ENCODE measurements at places on chromosomes 7 and 10.
A peak's percentile ranks its signal among the peaks of the same experiment; 100 is the strongest.

- no peak for DNase-seq
These were observed 12.4 kb upstream of the PRLHR start for GRCh38 chr10:118607768-118608354.

GRCh38 chr7:103148131-103148993 lies 537 bp downstream of the NAPEPLD start:
- no peak for DNase-seq

- no peak for DNase-seq
These were observed 1.3 kb downstream of the UBN2 start for GRCh38 chr7:139232377-139232717.

DNA sequence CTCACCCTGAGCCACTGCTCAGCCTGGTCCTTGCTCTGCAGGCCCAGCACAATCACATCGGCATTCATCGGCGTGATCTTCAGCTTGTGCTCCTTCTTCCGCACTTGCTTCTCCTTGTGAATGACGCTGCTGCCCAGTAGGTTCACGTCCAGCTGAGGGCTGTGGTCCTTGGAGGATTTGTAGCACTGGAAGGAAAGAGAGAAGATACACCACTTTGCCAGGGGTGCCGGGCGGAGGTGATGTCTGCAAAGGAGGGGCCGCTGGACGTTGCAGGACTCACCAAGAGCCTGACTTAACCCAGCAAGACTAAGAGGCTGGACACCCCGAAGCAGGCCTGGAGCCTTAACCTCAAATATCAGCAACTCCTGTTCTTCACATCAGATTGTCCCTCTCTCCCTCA lies 74.8 kb downstream of the VWA2 start:
- DNase-seq = no peak

DNA sequence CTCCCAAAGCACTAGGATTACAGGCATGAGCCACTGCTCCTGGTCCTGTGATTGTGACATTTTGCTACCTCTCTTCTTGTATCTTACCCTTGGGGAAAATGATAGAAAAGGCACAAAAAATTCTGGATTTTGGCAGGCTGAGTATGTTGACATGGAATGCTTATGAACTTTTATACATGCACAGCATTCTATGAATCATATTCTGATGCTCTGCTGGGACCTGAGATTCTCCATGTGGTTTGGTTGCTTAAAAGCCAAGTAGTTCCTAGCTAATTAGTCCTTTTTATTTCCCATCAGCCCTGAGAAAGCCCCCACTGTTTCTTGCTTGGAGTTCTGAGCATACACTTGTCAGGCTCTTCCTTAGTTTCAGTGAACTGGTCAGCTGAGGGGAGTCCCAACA lies 8.3 kb upstream of the KAZALD1 start:
- DNase-seq = no peak

DNA sequence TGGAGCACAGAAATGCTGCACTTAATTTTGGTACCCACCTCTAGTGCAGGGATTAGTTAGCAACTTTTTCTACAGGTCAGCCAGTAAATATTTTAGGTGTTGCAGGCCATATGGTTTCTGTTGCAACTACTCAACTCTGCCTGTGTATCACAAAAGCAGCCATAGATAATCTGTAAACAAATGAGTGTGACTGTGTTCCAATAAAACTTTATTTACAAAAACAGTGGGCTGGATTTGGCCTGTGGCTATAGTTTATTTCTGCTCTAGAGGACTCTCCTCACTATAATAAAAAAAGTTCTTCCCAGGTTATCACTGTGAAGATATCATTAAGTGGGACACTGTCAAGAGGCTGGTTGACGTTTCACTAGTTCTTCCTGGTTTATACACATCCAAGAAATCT lies 65.8 kb downstream of the DNAJC12 start:
- no peak for DNase-seq

DNA sequence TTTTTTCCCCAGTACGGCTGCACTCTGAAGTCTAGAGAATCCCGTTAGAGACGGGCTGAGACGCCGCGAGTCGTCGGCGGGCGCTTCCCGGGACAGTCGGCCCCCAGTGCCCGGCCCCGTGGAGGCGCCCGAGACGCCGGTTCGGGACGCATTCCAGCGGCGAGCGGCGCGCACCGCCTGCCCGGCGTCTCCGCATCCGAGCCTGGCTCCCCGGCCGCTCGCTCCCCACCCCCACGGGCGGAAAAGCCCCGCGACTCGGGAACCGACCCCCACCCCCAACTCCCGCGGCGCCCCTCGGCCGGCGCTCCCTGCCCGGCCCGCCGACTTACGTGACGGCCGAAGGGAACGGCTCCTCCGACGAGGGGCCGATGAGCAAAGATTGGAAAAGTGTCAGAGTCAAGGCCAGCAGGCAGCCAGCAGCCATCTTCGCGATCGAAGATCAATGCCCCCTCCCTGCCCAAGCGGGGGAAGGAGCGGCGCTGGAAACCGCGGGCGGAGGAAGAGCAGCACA lies 486 bp downstream of the CACNA2D1 start:
- peak; percentile 58 for DNase-seq
